ENCODE measurements at places on chromosomes 3 and 15.
A peak's percentile ranks its signal among the peaks of the same experiment; 100 is the strongest.

GRCh38 chr3:182142928-182143327 lies 431.2 kb downstream of the SOX2 start:
- no peak for DNase-seq

GRCh38 chr3:101202640-101203039 lies 117.7 kb downstream of the IMPG2 start:
- DNase-seq = no peak

DNA sequence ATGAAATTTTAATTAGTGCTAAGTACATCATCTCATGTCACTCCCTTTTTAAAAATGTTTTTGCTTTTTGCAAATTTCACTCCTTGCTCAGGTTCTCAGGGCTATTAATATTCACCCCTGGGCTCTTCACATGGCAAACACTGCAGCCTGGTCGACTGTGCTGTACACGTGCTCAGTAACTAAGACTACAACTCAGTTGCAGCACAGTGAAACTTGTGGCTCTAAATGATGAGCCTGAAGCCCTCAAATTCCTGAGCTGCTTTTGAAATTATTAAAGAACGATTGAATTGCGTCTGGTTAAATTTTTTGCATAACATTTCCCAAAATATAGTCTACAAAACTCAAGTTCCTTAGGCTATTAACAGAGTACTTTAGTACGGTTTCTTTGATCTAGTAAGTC lies 159.3 kb upstream of the C2CD4B start:
- no peak for DNase-seq

GRCh38 chr3:38579141-38579540 lies 70.3 kb downstream of the SCN5A start:
- DNase-seq = no peak

GRCh38 chr3:187639927-187640568 lies 30.1 kb downstream of the SST start:
- DNase-seq = no peak

- no peak for DNase-seq
These were observed 128.3 kb downstream of the SMAD6 start for GRCh38 chr15:66830358-66830757.

GRCh38 chr3:49903451-49904424 lies at the start of gene MST1R:
MST1R (minus strand) TSS chr3:49903873; CDS start chr3:49903609, 264 bp downstream.
- peak; percentile 72 for DNase-seq

DNA sequence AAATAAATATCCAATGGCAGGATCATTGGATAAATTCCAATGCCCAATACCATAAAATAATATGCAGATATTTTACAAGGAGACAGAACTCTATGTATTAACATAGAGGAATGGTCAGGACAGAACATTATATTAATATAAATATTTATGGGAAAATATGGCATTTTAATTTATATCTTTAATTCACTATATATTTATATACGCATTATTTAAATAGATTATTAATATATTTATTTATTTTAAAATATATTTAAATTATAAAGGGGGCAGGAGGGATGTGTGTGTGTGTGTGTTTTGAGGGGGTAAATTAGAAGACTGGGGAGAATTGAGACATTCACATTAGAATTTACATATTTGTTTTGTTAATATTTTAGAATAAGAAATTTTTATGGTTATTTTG lies 31.6 kb upstream of the CNTN3 start:
- DNase-seq = no peak

DNA sequence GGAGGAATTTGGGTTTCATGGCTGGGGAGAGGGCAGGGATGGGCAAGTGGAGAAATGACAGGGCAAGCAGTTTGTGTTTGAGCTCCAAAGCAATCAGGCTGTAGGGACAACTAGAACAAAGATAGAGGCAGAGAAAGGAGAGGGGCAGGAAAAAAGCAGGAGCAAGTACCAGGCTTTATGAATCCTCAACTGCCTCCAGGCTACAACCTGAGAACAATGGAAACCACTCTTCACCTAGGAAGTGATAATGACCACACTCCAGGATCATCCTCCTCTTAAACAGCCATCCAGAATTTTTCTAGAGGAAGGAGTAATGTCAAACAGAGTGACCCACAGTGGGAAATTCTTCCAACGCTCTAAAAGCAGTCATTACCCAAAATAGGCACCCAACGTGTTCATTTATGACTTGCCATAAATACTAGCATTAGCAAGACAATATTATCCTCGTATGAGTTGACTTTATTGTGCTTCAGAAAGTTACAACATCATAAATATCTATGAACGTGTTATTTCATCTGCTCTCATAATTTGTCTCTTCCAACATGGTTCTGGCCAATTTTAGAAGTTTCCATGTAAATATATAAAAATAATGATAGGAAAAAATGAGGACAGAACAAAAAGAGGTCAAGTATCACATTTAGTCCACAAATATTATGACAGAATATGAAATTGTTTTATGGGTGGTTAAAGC lies 50.5 kb downstream of the TNFAIP8L3 start:
- DNase-seq = no peak

- no peak for DNase-seq
These were observed 33.7 kb downstream of the RORA start for GRCh38 chr15:61195116-61196002.

DNA sequence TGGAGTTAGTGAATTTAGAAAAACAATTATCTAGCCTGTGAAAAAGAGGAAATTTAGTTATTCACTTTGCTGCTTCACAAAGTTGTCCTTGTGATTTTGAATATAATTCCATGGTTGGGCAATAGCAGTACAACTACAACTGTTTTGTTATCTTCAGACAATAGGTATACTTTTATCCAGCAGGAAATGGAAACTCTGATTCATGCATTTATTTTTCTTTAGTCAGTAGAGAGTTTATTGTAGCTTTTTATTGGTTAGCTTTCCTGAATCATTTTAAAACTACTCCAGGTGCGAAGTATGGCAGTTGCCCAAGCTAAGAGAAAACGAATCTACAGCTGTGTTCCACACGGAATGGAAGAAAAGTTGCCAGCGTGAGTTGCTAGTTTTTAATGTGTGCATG lies 80.3 kb downstream of the TM4SF4 start:
- no peak for DNase-seq
